ENCODE measurements at places on chromosomes 4 and X.

- no peak for DNase-seq
Measured at GRCh38 chr4:26227601-26228229, 93.1 kb upstream of the RBPJ start.

DNA sequence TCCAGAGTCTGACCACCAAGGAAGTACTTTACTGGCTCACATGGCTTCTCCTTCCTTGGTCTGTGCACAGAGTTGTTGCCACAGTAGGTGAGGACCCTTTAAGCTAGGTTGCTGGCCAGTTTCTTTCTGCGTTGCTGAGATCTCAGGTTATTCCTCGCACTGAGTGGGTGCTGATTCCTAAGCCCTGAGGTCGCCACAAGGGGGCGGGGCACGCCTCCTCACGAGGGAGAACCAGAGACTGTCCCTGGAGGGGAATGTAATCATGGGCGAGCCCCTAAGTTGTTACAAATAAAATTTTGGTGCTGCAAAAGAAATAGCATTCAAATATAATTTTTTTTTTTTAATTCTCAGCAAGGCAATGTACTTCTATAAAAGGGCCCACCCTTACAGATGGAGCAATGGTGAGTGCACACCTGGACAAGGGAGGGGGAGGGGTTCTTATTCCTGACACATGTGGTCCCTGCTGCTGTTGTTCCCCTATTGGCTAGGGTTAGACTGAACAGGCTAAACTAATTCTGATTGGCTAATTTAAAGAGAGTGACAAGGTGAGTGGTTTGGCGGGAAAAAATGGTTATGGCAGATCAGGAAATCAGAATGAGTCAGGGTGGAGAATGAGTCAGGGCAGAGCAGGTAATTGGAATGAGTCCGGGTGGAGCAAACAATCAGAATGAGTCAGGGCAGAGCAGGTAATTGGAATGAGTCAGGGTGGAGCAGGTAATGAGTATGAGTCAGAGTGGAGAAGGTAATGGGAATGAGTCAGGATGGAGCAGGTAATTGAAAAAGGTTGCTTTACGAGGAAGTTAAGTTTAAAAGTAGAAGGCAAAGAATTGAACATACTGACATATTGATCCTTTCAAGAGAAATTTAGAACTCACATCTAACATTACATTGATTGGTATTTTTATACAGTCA is 107.5 kb downstream of the VSIG4 start:
- no peak for DNase-seq

DNA sequence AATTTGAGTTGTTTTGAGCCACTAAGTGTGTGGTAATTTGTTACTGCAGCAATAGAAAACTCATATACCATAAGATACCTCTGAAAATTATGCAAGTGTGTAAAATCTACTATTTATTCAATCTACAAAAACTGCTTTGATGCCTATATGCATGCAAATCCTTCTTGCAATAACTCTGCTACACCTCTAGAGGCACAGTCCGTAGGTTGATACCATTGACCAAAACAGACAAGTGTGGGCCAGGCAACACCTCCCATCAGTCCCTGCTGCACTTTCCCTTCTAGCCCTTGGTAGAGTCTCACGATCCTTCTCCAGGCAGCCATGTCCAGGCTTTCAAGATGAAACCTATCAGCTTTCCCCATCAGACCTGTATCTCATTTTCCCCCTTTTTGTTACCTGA is 48.8 kb upstream of the FAM9A start:
- no peak for DNase-seq

- no peak for DNase-seq
Measured at GRCh38 chr4:70360460-70360859, at the start of gene SMR3A. Gene SMR3A, plus strand, starts transcription at chr4:70360760. Its CDS starts 1,356 bp downstream, at chr4:70362116.

DNA sequence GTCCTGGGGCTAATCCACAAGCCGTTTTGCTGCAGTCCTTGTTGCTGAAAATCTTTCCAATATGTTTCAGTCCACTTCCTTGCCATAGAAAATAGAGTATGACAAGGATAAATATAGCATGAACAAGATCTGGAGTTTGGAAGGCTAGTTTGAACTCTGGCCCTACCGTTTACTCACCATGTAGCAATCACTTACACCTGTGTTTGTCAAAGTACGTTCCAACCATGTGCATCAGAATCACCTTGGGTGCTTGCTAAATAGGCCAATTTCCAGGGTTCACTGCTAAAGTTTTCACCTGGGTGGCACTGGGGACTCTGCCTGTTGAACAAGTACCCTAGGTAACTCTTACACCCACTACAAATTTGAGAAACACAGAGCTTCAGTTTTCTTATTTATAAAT is 188.9 kb downstream of the ENOX2 start:
- no peak for DNase-seq

DNA sequence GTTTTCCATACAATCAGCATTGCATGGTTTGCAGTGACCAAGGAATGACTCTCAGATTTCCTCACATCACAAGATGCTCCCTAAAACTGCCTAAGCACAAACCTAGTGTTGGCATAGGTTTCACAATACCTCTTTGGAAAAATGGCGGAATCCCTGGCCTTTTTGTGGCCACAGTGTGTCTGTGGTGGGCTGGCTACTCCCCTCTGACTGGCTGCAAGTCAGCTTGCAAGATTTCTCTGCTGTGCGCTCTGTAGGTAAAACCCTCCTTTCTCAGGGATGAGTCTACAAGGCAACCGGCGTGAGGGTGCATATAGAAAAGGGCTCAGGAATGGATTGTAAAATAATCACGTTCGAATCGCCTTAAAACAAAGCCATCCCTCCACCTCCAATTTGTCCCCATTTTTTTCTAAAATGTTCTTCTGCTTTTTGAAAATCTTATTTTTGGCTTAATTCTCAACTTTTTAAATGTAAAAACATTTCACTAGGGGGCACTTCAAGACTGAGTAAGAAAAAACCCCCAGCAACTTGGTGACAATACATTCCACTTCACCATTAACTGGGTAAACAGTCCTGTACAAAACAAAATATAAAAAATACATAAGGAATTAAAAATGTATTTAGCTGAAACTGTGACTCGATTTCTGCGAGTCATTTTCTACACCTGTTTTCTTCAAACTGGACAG is 235.6 kb downstream of the STIM2 start:
- DNase-seq: no peak

DNA sequence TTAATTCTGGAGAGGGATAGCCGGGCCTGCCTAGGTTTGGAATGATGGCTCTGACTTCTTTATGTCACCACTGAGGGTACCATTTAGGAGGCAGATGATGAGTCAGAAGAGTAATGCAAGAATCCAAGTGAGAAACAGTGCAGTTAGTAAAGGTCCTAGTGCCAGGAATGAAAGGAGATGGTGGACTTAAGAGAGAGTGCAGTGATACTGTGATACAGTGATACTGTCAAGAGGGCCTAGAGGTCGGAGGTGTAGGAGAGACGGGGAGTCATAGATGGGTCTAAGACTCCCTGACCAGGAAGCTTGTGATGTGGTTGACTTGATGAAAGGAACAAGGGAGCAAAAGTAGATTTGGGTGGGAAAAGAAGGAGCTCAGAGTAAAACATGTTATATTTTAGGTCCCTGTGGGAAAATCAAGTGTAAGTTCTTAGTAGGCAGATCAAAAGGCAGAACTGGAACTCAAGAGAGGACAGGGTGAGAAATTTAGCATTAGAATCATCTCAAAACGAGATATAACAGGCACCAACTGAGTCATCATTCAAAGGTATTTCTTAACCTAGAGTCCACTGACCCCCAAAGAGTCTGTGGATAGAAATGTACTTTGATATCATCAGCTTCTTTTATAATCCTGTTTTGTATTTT is 85.0 kb downstream of the NFKB1 start:
- no peak for DNase-seq

GRCh38 chr4:73702796-73703287 is 37.5 kb upstream of the CXCL8 start:
- DNase-seq: no peak

DNA sequence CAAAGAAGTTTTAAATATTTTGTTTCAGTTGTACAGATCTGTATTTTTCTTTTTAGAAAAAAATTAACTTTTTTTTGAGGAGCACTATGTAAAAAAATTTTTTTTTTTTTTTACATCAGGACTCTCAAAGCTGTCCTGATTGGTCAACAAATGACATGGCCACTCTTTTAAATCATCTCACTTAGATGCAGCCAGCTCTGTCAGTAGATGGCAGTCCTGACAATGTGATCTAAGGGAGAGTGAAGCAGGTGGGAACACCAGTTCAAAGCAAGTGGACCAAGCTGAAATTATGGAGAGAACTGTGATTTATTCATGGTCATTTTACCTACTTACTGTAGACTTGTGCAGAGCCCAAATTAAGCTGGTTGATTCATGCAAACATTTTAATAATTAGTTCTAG is 174.7 kb upstream of the GPRIN3 start:
- no peak for DNase-seq
